ENCODE measurements at places on chromosomes 3 and 15.

GRCh38 chr3:12911881-12912415 lies 70.6 kb upstream of the RPL32 start:
- DNase-seq = no peak

GRCh38 chr15:90851940-90852339 lies 16.4 kb upstream of the FURIN start:
- no peak for DNase-seq

DNA sequence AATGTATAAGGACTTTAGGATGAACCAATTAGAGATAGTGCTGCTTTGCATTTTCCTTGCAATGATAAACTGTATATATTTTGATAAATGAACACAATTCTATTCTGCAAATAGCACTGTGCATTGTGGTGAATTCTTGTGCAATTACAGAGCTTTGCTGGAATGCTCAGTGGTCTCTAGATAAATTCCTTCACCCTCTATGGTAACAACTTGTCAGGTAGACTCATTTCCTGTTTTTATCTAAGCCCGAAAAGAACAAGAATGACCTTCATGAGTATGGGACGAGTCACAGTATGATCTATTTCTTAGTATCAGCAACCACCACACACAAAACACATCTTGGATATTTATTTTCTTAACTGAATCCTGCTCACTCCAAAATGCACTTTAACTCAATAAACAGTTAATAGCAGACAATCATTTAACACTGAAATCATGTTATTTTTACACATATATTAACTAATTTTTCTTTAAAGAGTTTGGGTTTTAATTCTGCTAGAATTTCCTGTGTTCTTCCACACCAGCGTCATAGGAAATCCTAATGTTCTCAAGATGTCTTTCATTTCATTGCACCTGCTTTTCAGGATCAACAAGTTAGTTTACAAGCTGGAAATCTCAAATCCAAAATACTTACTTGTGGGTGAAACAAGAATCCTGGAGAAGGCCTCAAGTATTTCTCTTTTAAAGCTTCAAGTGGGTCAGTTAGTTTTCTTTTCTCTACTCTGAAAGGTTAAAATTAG lies 551.2 kb downstream of the MECOM start:
- no peak for DNase-seq

DNA sequence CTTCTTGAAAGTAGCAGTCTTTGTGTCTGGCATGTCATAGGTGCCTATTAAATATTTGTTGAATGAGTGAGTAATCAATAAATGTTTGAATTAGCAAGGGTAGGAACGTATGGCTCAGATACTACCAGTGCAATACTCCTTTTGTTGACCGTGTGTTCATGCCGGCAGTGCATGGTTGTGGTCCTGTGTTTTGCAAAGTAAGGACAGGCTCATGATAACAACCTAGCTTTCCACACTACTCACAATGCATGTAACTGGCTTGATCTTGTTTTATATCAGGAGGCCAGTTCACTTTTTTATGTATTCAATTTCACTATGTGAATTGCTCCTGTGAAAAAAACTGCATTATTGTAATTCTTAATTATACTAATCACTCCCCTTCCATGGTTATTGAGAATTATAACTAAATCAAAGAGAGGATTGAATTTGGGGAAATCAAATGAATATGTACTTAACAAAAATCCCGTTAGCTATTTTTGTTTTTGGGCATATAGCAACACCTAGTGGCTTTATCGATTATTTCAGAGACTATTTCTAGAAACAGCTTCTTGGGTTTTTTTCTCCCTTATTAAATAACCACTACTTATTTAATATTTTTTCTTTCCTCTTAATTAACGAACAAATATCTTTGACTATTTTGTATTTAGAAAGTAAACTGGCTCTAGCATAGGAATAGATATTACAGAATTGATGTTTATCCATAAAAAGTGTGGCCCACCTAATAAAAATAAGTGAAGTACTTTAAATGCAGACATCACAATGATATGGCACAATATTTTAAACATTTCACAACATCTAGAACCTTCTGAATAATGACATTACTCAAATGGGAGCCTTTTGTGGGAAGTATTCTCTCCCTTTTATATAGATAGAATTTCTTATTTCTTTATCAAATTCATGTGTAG lies 218.5 kb downstream of the BBX start:
- DNase-seq = no peak

DNA sequence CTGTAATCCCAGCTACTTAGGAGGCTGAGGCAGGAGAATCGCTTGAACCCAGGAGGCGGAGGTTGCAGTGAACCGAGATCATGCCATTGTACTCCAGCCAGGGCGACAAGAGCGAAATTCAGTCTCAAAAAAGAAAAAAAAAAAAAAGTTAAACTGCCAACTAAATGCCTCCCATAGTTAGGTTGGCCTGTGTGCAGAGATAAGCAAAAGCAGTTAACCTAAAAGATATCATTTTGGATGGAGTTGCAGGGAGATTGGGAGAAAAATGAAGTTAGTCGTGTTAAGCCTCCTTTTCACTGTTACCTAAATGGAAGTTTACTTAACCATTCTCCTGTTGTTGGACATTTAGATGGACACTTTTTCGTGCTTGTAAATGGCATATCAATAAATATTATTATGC lies 11.4 kb upstream of the FETUB start:
- DNase-seq = no peak

DNA sequence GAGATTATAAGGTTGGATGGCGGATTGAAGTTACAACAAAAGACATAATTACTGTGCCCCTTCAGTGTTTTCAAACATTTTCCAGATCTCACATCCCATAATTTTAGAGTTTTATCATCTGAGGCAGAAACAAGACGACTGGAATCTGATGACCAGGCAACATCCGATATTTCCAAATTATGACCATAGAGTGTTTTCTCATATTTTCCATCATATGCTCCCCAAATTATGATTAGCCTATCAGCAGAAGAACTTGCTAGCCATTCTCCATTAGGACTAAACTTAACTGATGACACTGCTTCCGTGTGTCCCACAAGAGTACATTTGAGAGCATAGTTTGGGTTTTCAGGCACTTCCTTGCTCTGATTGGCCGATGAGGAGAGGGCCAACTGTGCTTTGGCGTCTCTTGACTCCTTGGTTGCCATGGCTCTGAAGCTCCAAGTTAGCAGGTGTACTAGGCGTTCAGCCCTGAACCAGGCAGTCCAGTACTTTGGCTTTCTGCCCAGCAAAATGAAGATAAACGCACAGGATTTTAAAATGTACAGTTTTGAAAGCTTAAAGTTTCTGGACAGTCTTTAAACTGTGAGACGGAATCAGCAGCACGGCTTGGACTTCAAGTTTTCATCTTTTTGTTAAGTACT lies 638 bp downstream of the WDR5B start:
- DNase-seq = peak; percentile 41

DNA sequence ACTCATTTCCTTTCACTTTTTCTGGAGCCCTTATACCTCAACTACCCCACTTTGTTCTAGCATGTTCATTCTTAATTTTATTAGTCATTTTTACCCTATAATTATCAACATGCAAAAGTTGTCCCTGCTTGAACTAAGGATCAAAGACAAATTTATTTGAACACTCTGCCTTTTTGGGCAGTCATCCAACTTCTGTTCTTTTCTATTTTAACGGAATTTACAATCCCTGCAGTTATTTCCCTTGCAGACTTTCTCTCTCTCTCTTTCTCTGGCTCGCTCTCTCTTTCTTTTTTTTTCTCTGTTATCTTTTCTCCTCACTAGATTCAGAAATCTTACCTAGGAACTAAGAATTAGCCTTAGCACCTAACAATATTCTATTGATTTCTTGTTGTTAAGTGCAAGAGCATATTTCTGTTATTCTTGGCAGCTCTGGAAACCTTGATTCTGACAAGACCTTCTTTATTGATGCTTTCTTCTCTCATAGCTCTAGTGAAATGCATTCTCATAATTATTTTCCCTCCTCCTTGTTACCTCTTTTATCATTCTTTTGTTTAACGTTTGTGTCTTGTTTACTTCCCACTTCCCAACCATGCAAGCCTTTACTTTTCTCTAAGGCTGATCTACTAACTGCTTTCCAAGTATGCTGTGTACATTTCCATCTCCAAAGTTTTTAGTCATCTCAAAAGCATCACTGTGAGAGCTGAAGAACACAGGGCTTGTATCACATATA lies 951.6 kb downstream of the DIPK2A start:
- DNase-seq = no peak

DNA sequence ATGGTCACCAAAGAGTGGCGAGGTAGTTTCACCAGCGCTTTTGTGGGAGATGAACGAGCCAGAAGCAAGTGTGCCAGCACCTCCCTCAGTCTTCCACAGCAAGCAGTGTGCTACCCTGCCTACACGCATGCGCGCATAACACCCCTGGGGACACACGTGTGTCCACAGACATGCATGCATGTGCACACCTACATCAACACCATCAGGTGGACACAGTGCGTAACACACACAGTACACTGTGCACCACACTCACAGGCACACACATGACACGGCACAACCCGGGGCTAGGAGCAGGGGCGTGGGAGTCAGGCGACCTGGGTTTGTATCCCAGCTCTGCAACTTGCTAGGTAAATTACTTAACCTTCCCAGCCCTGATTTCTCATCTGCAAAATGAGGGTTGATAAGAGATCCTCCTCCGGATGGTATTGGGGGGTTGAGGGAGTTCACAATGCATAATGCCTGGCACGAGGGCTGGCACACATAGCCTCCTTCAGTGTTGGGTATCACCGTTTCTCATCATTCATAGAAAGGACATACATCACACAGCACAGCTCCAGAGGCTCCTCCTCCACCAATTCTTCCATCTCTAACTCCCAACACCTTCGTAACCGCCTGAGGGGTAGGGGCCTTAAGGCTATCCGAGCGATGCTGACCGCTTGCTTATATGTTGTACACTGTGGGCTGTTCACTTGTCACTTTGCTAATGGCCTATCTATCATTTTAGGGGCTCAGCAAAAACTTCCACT lies 174.9 kb downstream of the SMAD6 start:
- no peak for DNase-seq

- no peak for DNase-seq
Observed at GRCh38 chr15:93942269-93942694, 289.1 kb upstream of the MCTP2 start.

DNA sequence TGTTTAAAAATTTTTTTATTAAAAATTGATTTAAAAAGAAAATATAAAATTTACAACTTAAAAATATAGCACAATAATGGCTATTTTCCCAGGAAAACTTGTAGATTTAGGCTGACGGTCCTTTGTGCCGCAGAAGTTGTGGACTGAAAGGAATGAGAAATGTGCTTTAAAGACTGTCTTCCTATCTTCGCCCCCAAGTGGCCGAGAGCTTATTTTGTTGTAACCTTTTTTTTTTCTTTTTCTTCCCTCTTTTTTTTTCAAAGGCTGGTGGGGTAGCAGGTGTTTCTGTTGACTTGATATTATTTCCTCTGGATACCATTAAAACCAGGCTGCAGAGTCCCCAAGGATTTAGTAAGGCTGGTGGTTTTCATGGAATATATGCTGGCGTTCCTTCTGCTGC lies 15.5 kb downstream of the SLC25A26 start:
- no peak for DNase-seq

GRCh38 chr15:66235866-66236265 lies 17.7 kb downstream of the MEGF11 start:
- DNase-seq = no peak

DNA sequence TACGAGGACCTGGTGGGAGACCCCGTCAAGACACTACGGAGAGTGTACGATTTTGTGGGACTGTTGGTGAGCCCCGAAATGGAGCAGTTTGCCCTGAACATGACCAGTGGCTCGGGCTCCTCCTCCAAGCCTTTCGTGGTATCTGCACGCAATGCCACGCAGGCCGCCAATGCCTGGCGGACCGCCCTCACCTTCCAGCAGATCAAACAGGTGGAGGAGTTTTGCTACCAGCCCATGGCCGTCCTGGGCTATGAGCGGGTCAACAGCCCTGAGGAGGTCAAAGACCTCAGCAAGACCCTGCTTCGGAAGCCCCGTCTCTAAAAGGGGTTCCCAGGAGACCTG lies 2.5 kb downstream of the CHST2 start:
- no peak for DNase-seq

DNA sequence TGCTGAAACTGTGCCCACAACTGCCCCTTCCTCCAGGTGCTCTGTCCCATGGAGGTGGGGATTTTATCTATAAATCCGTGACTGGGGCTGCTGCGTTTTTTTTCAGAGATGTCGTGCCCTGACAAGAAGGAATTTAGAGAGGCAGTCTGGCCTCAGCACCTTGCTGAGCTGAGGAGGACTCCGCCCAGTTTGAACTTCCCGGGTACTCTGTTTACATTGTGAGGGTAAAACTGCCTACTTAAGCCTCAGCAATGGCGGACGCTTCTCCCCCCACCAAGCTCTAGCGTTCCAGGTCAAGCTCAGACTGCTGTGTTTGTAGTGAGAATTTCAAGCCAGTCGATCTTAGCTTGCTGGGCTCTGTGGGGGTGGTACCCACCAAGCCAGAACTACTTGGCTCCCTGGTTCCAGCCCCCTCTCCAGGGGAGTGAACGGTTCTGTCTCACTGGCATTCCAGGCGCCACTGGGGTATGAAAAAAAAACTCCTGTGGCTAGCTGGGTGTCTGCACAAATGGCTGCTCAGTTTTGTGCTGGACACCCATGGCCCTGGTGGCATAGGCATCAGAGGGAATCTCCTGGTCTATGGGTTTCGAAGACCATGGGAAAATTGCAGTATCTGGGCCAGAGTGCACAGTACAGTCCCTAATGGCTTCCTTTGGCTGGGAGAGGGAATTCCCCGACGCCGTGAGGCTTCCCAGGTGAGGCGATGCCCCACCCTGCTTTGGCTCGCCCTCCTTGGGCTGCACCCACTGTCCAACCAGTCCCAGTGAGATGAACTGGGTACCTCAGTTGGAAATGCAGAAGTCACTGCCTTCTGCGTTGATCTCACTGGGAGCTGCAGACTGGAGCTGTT lies 68.5 kb upstream of the SGO1 start:
- DNase-seq = no peak

DNA sequence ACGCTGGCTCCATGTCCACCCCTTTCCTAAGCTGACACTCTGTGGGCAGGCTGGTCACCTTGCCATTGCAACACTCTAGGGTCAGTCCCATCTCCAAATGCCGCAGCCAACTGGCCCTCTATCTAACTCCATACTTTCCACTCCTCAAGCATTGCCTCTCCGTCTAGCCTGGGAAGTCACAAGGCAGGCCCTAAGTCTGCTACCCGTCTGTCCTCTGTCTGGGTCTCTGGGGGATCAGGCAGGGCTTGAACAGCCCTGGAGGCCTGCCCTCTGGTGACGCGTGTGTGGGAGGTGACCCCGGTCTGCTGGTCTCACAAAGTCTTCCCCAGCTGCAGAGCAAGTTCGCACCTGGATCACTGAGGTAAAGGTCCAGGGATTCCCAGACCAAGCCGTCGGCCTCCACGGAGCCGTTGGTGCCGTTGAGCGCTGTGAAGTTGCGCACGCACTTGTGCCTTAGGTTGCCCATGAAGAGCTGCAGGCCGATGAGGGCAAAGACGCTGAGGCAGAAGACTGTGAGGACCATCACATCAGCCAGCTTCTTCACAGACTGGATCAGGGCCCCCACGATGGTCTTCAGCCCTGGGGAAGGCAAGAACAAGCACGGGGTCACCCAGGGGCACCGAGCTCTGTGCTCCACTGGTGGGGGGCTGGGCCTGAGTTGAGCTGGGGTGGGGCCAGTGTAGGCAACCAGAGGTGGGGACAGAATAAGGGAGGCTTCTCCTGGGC lies 39.9 kb downstream of the SCN5A start:
- DNase-seq = no peak

- no peak for DNase-seq
Observed at GRCh38 chr3:194185221-194185620, 49.3 kb downstream of the HES1 start.

GRCh38 chr3:182094321-182094720 lies 382.6 kb downstream of the SOX2 start:
- no peak for DNase-seq
